ENCODE measurements at places on chromosomes 12 and 14.

- no peak for DNase-seq
Measured at GRCh38 chr12:47903151-47903611, 1.6 kb downstream of the VDR start.

DNA sequence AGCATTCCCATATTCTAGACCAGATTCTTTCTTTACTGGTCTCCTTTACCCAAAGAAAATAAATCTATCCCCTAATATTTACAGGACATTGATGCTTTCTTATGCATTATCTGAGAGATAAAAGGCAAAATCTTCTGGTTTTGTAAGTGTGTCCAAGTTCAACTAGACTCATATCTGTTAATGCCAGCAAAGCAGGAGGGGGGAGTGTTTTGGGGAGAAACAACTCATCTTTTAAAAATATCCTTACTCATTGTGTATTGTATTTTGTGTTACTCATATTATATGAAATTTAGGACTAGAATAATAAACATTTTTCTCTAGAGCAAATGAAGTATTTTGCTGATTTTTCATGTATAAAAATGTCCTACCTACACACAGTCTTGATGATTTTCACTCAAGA, 54.8 kb downstream of the SAMD4A start:
- no peak for DNase-seq

DNA sequence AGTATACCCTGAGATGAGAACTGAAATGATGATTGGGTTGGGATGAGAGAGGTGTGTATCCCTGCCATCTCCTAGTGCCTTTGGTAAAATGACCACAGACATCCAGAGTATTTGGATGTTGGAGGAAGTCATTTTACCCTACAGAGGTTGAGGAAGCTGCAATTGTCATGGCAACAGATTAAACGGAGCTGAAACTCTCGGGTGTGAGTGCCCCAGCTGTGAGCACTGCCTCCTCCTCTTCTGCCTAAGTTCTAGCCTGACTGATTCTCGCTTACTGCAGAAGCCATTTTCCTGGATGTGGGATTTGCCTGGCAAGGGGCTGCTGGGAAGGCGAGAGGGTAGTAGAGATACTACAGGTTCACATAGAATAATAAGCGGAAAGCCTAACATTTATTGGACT, 10.3 kb upstream of the PPP4R4 start:
- no peak for DNase-seq

DNA sequence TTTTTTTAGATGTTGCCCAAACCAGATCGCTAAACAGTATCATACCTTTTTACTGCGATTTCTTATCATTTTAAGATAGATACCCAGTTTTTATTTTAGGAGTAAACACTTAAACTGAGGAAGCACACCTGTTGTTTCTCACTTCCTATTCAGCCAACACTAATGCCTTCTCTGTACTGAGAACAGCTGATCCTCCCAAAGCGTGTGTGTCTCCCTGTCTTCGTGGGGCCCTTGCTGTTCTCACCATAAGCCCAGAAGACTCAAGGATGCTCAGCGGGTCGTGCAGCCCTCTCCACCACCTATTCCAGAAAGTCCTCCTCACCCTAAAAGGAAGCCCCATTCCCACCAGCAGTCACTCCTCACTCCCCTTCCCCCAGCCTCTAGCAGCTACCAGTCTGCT, 14.8 kb downstream of the PPP2R5C start:
- no peak for DNase-seq

- no peak for DNase-seq
Measured at GRCh38 chr12:126668961-126669360, 1598.0 kb upstream of the TMEM132C start.

GRCh38 chr12:124120739-124121138, 147.7 kb downstream of the ZNF664 start:
- no peak for DNase-seq

GRCh38 chr14:102606296-102606695, 13.8 kb downstream of the RCOR1 start:
- DNase-seq, result no peak

DNA sequence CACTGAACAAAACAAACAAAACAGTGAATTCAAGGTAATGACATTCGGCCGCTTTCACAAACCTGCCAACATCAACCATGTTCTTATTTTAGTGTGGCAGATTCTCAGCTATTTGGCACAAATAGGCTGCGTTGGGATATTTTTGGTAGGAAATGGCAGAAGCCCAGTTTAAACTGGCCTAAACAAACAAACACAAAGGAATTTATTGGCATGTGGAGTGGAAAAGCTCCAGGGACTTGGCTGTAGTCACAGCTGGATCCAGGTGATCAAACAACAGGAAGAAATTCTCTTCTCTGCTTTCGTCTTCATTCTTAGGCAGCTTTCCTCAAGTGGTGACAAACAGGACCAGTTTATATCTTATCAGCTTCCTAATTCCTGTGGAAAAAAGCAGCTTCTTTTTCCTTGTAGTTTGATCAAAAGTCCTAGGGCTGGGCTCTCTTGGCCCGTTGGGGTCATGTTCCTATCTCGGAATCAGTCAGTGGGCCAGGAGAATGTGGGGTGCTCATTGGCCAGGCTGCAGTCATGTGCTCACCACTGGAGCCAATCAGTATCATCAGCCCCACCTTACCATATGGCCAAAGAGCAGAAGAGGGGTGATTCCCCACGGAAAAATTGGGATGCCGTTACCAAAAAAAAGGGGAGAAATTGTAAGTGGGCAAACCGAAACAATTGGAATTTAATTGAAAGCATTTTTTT, 22.6 kb downstream of the C12orf75 start:
- no peak for DNase-seq

DNA sequence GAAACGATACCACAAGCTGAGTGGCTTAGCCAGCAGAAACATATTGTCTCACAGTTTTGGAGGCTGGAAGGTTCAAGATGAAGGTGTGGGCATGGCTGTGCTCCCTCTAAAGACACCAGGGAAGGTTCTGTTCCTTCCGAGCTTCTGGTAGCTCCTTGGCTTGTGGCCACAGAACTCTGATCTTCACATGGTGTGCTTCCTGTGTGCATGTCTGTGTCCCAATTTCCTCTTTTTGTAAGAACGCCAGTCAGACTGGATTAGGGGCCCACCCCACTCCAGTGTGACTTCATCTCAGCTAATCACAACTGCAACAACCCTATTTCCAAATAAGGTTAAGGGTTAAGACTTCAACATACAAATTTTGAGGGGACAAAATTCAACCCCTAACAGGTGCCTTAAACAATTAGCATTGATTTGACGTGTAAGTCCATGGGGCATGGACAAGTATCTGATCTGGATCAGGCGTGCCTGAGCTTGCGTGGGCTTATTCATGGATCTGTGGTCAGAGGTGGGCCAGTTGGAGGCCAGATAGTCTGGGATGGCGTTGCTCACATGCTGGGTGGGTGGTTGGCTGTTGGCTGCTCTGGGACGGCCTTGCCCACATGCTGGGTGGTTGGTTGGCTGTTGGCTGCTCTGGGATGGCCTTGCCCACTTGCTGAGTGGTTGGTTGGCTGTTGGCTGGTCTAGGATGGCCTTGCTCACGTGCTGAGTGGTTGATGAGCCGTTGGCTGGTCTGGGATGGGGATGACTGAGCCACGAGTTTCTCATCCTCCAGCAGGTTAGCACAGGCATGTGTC, 88.5 kb downstream of the LGMN start:
- no peak for DNase-seq

GRCh38 chr12:28606967-28607557, 416.8 kb downstream of the CCDC91 start:
- DNase-seq, result no peak

DNA sequence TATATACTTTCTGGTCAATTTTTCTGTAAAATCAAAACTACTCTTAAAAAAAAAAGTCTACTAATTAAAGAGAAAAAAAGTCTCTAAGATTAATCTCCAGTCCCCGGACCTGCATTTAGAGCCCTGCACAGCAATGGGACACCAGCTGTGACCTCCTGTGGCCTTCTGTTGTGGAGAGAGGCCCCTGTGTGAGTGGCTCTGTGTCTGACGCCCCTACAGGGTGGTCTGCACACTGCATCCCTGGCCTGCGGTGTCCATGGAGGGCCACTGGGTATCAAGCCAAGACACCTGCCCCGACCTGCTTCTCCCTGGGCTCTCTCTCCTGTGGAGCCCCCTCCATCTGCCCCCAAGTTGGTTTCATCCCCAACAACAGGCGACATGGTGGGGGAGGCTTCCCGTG, 248.0 kb upstream of the DIO3 start:
- no peak for DNase-seq

- no peak for DNase-seq
Measured at GRCh38 chr12:65188179-65188701, 18.9 kb downstream of the LEMD3 start.

- no peak for DNase-seq
Measured at GRCh38 chr14:50603565-50603964, 43.6 kb downstream of the ATL1 start.

DNA sequence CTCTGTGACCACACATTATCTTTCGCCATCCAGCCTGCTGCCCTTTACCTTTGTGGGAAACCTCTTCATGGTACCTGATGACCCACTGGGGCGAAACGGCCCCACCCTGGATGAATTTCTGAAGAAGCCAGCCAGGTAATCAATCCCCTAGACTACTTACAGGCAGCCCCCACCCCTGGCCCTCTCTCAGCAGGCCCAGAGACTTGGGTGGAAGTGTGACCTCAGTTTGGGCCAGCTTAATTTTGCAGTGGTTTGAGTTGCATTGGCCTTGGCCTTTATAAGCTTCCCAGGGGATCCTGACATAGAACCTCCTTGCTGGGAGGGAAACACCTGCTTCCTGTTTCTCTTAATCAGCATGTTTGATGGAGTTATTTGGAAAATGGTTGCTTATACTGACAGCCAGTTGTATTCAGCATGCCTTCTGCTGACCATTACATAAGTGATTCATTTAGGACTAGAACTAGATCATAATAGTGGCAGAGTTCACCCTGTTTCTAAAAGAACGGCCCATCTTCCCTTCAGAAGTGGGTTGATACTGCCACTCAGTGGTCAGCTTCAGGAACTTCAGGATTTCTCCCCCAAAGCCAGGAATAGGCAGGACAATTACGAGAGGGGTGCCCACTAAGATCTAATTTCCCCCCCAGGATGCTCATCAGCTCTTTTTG, 6.1 kb downstream of the SDR39U1 start:
- DNase-seq, result no peak

- no peak for DNase-seq
Measured at GRCh38 chr14:76941946-76942805, 86.3 kb downstream of the IRF2BPL start.

GRCh38 chr12:120367924-120368788, 808 bp downstream of the MSI1 start:
- no peak for DNase-seq

- DNase-seq, result no peak
Measured at GRCh38 chr14:86311151-86311550, 781.2 kb downstream of the FLRT2 start.

- DNase-seq, result no peak
Measured at GRCh38 chr14:20468764-20469241, 403 bp upstream of the PNP start.

- DNase-seq, result no peak
Measured at GRCh38 chr12:103373088-103373523, 122.7 kb downstream of the C12orf42 start.

GRCh38 chr14:53861781-53862180, 94.8 kb downstream of the BMP4 start:
- DNase-seq, result no peak

GRCh38 chr14:90239139-90239538, 17.2 kb upstream of the PSMC1 start:
- no peak for DNase-seq

GRCh38 chr12:109873653-109874052, 6.7 kb downstream of the GLTP start:
- DNase-seq, result no peak

- no peak for DNase-seq
Measured at GRCh38 chr12:1830981-1831963, 10.9 kb downstream of the LRTM2 start.

DNA sequence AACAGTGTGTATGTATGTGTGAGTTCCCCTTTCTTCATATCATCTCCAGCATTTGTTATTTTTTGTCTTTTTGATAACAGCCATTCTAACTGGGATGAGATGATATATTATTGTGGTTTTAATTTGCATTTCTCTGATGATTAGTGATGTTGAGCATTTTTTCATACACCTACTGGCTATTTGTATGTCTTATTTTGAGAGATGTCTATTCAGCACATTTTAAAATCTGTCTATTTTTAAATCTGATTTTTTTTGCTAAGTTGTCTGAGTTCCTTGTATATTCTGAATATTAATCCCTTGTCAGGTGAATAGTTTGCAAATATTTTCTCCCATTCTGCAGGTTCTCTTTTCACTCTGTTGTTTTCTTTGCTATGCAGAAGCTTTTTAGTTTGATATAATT, 469.1 kb downstream of the FUT8 start:
- no peak for DNase-seq

DNA sequence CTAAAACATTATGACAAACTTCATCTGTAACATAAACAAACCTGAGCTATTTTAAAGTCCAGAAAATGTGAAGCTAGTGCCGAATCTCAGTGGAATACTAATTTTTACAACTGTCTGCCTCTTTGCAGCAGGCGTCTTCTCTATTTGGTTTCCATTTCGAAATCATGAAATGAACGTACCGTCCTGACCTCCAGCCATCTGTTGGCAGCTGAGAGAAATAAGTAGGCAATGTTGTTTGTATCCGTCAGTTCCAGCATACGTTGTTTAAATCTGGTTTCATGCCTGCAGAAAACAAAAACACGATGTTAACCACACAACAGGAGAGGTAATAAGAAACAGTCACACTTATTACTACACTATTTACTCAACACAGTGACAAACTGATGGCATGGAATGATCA, 54.3 kb upstream of the KCNJ8 start:
- DNase-seq, result no peak

DNA sequence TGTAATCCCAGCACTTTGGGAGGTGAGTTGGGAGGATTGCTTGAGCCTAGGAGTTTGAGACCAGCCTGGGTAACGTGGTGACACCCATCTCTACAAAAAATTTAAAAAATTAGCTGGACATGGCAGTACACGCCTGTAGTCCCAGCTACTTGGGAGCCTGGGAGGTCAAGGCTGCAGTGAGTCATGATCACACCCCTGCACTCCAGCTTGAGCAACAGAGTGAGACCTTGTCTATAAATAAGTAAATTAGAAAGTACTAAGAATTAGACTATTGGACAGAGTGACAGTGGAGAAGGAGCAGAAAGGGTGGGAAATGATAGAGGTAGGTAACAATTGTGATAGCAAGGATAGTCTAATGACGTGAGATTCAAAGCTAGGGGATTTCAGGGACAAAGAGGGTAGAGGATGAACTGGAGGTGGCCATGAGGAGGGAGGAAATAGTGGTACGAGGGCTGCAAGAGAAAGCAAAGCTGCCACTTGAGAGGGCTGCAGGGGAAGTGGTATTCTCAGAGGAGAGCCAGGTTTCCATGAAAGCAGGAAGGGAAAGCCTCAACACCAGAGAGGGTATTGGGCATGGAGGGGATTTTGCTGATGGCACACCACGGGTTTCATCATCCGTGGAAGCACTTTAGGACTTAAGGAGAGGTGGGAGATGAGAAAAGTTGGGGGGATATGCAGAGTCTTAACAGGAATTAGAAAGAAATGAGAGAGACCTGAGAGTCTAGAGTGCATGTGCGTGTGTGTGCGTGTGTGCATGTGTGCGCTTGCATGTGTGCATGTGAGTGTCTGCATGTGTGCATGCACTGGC, 85.6 kb downstream of the SYNE2 start:
- no peak for DNase-seq
